ENCODE measurements at places on chromosomes 6 and 20.

DNA sequence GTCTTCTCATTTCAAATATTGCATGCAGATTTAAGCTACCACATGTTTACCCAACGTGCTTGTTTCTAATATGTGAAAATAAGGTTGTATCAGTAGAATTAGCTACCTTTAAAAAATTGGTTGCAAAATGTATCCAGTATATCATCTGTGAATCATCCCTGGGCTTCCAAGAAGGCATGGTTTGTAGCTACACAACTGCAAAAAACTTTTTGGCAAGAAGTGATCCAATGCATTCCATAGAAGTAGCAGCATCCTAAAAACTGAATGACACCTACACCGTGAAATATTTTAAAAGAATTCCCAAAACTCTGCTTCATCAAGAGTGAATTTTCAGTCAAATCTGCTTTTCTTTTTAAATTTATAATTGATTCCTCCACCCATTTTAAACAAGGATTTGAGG is 89.1 kb downstream of the AIG1 start:
- no peak for DNase-seq

- no peak for DNase-seq
These were observed 88.9 kb downstream of the FHL5 start for GRCh38 chr6:96651816-96652215.

GRCh38 chr20:43513372-43513930 is 6.0 kb downstream of the L3MBTL1 start:
- DNase-seq: no peak

DNA sequence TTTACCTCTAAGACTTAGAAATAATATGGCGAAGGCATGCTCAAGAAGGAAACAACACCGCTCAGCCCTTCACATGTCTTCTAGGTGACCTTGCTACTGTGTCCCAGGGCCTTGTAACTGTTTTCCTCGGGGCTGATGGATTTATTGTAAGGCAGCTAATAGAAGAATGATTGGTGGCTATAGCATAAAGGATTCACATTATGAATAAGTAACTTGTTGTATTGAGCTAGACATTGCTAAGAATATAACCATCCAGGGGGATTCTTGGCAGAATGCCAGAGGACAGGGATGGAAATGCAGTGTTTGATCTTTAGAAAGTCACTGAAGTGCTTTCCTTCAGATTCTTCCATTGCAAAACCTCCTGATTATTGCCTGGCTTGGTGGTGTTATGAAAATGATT is 54.9 kb downstream of the PLEKHG1 start:
- no peak for DNase-seq

- peak; percentile 89 for DNase-seq
These were observed 448 bp upstream of the RIN2 start for GRCh38 chr20:19757487-19758132.

DNA sequence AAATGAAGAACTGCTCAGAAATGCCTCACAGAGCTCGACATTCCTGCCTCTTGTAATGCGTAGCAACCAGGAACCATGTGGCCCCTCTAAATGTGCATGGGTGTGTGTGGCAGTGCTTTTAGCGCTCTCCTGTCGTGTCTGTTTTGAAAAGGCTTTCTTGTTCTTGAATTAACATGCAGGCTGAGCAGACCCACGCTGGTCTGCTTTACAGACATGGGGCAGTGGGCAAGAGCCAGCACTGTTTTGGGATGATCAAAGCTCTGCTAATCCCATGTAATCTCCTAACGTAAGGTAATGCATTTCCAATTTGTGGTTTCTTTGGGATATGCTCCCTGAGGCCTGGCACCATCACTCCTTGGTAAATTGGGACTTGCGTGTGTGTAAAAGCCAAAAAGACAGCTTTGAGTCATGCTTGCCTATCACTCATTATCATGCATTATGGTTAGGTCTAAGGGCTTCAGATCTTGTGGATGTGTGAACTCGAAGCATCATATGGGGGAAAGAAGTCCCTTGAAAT is 11.8 kb downstream of the RIPOR2 start:
- DNase-seq: no peak

DNA sequence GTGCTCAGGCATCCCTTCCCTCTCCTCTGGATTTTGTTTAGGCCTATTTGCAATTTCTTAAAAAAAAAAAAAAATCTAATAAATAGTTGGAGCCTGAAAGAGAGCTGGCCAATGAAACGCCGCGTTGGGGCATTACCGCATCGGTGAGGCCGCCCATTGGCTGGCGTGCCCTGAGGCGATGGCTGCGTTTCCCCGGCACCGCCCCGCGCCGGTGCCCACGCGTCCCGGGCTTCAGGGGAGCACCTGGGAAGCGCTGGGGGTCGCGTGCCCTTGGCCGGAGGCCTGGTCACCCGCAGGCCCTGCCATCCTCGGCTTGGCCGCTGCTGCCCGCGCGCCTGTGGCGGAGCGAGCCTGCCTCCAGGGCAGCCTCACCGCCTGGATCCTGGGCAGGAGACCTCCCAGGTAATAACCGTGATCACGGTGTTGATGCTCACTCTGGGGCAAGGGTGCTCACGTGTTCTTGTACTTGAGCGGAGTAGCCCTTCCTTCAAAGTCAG is 155.4 kb downstream of the NRN1 start:
- peak; percentile 68 for DNase-seq

DNA sequence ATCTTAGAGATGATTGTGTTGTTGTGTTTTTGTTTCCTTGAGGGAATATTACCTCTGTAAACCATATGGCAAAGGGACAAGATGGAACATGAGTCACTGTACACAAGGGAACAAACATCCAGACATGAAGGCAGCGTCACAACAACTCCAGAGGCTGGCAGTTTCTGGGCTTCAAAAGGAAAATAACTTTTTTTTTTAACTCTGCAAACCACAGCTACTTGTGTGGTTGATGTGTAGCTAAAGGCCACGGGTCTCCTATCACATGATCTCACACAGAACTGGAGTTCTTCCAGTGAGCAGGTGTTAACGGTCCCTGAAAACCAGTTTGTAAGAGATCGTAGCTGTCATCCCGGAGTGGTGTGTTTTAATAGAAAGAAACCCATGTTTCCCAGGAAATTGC is 33.2 kb upstream of the HBS1L start:
- DNase-seq: no peak

DNA sequence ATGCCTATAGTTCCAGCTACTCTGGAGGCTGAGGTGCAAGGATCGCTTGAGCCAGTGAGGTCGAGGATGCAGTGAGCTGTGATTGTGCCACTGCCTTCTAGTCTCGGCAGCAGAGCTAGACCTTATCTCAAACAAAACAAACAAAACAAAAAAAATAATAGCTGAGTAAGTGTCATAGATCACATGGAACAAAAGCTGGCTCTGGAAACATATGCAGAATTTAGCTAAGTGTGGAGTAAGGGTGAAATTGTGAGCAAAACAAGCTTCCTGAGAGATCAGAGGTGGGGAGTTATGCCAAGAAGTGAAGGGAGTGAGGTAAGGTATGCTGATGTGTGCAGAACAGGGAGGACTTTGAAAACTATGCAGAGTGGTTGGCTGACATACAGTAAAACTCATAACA is 18.7 kb downstream of the SGK1 start:
- peak; percentile 66 for DNase-seq

GRCh38 chr20:14622796-14623195 is 285.4 kb upstream of the FLRT3 start:
- DNase-seq: peak; percentile 57

DNA sequence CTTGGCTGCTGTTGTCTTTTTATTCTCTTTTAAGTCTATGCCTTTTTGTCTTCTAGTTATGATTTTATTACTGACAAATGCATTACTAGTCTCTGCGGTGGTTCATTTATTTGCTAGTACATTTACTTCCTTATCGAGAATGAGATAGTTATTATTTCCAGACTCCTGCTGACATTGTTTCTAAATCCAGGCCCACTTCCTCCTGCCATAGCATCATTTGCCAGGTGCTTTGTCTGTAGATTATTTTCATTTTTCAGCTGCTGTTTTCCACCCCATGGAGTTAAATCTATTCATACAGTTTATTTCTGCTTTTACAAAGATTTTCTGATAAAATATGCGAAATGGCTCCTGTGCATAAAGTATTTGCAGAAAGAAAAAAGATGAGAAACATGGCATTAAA is 459.7 kb downstream of the MMUT start:
- DNase-seq: no peak

GRCh38 chr6:71393981-71394432 is 105.4 kb downstream of the OGFRL1 start:
- DNase-seq: no peak

DNA sequence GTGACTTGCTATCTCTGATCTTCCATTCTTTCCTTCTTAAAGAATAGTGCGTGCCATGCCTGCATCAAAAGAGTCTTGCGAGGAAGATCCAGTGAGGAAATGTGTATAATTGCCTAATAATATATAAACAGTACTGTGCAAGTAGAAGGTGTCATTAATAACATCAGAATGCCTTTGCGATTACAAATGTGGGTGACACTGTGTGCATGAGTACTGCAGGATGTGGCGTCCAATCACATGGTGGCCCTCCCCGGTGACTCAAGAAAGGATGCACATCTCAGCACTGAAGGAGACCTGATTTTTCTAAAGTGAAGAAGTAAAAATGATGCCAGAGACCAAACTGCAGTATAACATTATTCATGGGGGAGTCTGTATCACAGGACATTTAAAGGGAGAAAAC is 107.5 kb upstream of the EDN1 start:
- DNase-seq: peak; percentile 66

- DNase-seq: no peak
These were observed 92.0 kb downstream of the RNASET2 start for GRCh38 chr6:166864333-166864732.

DNA sequence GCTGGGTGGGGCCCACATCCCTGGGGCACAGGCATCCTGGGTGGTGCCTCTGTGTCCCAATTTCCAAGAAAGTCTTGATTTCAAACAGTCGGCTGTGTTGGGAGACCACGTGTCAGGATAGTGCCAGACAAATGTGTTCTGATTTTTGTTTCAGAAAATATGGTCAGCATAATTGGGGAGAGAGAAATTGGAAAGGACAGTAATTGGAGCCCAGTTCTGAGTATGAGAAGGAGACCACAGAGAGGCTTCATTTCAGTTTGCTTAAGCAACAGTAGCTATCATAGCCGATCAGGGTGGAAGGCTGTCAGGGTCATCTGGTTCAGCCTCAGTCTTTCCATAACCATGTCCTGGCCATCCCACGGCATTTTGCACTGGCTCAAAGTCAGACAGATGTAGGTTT is 220.7 kb downstream of the CDC5L start:
- DNase-seq: no peak

DNA sequence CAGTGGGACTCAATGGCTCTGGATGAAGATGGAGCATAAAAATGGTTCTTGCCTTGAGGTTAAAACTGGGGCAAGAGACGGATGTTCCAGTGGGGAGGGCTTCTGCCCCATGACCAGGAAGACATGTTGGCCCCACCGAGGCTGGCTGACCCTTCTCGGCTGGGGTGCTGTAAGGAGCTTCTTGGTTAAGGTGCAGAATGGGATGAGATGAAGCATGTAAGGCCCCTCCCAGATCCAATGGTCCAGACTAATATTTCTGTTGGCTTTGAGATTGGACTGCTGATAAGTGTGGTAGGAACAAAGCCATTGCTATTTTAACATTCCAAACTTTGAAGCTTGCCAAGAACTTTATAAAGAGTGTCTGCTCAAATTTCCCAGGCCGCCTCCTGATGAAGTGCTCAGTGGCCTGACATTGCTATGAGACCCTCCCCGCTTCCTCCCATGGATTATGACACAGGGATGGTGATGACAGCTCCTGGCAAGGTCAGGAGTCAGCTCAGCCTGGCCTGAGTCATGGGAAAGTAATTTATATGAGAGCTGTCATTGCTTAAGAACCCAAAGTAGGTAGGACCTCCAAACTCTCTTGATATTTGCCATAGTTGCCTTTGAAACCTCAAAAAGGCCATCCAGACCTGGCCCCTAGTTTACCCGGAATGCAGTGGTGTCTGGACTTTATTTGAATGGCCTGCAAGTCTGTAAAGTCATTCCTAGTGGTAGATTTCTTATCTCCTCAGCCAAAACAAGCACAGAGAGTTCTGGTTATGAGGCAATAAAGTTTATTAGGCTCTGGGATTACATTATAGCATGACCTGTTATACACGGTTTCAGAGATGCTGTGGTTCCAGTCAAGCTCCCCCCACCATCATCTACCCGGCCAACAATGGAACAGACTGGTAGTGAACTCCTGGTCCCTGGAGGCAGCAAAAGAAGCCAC is 55.2 kb downstream of the TGM2 start:
- peak; percentile 96 for DNase-seq

DNA sequence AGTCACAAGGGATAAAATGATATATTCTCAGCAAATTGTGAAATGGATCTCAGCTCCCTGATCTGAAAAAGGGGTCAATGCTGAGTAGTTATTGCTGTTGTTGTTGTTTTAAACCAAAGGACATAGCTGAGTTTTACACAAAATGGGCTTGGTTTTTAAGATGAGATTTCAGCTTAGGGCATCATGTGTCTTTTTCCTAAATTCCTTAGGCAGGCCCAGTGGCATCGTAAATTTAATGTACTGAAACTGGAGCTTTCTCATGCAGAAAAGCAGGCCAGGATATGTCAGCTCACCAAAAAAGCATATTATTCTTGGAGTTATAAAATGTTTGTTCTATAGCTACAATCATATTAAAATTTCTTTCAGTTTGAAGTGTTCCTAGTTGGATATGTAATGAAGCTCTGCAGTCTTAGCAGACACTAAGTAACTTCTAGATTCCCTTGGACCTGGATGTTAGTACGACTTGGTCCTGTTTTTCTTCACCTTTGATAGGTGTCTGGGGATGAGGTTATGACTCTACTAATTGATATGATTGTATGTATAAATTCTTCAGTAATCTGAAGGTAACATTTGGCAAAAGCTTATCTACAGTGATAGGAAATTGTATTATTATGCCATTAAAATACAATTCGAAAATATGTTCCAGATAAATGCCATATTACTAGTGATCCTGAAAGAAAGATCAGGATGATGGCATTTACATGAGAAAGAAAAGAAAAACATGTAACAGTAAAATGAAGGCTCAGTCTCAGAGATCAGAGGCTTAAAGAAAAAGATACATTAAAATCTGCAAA is 663.3 kb downstream of the RFPL4B start:
- DNase-seq: no peak

DNA sequence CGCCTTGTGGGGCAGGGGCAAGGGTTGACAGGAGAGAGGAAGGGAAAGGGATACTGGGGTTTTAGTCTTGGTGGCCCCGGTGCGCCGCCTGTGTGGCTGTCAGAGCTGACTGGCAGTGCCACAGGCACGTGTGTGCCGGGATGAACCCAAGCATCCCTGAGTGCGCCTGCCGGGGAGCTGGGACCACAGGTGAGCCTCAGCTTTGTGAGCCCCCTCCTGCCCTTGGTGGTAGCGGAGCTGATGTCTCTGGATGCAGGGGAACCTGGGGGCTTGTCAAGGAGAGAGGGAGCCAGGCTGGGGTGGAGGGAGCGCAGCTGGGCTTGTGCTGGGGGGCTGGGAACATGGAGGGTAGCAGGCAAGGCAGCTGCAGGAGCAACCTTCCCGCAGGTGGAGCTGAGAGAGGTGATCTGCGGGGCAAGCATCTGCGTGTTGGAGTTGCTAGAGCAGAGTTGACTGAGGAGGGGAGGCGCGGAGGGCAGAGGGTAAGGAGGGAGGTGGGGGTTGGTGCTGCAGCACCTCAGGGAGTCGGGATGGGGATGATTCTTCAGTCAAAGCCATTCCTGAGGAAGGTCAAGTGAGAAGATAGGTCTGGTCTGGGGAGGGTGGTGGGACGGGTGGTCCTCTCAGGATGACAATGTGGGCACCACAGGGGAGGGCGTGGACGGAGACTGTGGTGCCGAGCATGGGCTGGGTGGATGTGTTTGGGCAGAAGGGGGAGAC is 28.1 kb downstream of the PYGB start:
- DNase-seq: no peak

GRCh38 chr6:170043150-170043819 is 247.6 kb downstream of the DLL1 start:
- DNase-seq: no peak
